Type B pancreatic cell (in vitro differentiated cells): ENCODE measurements at places on chromosomes 2 and 18. TPM values are rescaled to one million over a fixed set of nuclear protein-coding genes. Genes with fewer than 3 reads are reported as not detected.

SETBP1 gene
- 17.3 and 62.7 TPM in 2 replicates for total RNA-seq

GRCh38 chr2:201938781-201939180, 94.9 kb upstream of the FZD7 start:
- no peak for DNase-seq

EN1 gene
- total RNA-seq, result 0.57 and 2.7 TPM in 2 replicates

DNPEP gene
- 54.1 and 56.1 TPM in 2 replicates for total RNA-seq

- no peak for DNase-seq
Measured at GRCh38 chr18:45167631-45168280, 447.5 kb upstream of the SLC14A2 start.

DNA sequence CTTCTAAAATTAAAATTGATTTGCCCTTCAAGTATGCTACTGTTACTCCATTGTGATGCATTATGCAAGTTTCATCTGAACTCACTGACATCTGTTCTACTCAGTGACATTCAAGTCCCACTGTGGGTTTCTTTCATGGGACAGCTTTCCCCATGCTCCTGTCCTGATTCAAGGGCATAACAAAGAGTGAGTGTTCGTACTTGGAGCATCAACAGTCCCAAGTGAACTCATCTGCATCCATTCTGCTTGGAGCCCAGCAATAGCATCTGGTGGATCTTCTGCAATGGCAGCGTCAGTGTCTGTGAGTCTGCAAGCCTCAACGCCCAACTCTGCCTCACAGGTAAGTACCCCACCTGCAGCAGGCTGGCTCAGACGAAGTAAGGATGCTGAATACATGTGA, 27.5 kb downstream of the BUB1 start:
- DNase-seq, result no peak

ASXL3 gene
- 15.6 and 24.4 TPM in 2 replicates for total RNA-seq

DNA sequence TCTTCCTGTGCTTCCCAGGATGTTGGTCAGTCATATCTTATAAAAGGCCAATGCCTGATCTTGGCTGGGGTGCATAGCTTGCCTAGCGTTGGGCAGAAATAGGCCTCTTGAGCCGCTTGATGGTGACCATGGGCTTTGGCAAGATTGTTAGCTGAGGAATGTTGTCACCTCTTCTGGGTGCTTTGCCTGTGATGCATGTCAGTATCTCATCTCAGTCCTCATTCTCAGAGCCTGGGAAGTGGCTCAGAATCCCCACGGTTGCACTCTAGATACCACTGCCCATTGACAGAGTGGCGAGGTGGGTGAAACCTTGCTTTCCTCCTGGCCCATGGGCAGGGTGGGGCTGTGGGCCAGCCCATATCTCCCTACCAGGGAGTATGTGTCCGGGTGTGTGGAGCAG, 79.2 kb upstream of the MGAT5 start:
- no peak for DNase-seq

GRCh38 chr2:12778811-12779579, 62.3 kb downstream of the TRIB2 start:
- DNase-seq, result no peak

ASB18 gene
- not detected in 2 replicates for total RNA-seq
